ENCODE measurements at places on chromosomes 7 and 10.

- DNase-seq = no peak
Observed at GRCh38 chr10:14705548-14706230, 69.0 kb downstream of the FAM107B start.

GRCh38 chr10:49784681-49785080 is 22.6 kb upstream of the OGDHL start:
- no peak for DNase-seq

GRCh38 chr7:42753811-42754363 is 158.0 kb downstream of the C7orf25 start:
- no peak for DNase-seq

DNA sequence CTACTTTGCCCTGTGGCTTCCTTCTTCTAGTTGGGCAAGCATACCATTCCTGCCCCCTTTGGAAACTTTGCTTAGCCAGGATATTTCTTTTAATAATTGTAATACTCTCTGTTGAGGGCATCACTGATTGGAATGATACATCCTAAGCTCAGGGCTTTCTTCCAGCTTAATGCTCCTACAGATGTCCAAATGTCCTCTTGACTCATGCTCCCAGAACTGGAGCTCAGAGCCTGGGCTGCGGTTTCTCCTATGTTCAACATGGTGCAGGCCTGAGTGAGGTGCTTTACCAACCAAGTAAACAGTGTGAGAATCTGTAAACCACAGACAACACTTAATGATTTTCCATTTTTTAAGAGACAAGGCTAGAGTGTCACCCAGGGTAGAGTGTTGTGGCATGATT is 108.6 kb downstream of the LRRC4 start:
- DNase-seq = no peak

DNA sequence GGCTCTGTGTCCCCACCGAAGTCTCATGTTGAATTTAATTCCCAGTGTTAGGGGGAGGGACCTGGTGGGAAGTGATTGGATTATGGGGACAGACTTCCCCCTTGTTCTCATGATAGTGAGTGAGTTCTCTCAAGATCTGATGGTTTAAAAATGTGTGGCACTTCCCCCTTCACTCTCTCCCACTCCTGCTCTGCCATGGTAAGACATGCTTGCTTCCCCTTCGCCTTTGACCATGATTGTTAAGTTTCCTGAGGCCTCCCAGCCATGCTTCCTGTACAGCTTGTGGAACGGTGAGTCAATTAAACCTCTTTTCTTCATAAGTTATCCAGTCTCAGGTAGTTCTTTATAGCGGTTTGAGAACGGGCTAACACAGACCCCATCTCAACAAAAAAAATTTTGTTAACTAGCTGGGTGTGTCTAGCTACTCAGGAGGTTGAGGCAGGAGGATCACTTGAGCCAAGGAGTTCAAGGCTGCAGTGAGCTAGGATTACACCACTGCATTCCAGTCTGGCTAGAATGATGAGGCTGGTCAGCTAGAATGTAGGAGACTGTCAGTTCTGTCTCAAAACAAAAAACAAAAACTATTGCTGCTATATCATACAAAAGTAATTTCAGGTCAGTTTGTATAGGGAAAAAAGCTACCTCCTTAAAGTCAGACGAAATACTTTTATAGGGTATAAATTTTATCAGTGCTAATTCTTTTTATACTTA is 57.7 kb downstream of the ATAD1 start:
- DNase-seq = no peak

GRCh38 chr10:85262992-85263391 is 934.6 kb downstream of the CCSER2 start:
- no peak for DNase-seq

- no peak for DNase-seq
Observed at GRCh38 chr10:127945948-127946711, 39.2 kb downstream of the PTPRE start.

- no peak for DNase-seq
Observed at GRCh38 chr10:100446130-100446761, 16.6 kb upstream of the WNT8B start.

DNA sequence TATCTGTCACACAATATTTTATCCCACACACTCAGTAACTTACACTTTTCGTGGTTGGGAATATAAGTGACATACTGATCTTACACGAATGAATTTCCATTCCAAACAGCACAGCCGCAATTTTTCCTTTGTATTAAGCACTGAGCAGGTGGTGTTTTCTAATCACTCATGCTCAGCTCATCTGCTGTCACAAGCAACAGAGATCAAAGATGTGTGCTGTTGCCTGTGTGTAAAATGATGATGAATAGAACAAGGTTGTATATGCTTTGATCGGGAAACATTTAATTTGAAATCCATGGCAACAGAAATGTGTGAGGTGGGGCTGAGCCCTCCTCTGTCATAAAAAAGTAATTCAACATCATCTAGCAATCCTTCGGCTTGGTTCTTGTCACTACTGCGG is 927.7 kb upstream of the MBL2 start:
- DNase-seq = no peak

DNA sequence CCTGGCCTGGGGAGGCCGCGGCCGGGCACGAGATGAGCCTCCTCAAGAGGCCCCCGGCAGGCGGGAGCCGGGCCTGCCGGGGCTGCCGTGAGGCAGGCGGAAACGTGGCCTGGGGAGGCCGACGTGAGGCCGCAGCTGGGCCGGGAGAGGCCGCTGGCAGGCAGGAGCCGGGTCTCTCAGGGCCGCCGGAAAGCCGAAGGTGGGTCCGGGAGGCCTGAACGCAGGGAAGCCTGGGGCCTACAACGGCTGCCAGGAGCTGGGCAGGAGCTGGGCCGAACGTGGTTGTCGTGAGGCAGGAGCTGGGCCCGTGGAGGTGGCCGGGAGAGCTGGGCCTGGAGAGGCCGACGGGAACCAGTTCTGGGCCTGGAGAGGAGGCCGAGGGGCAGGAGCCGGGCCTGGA is 171.9 kb downstream of the TPST1 start:
- DNase-seq = no peak

GRCh38 chr10:17213646-17214349 is 12.3 kb upstream of the TRDMT1 start:
- no peak for DNase-seq

- no peak for DNase-seq
Observed at GRCh38 chr10:124586142-124586541, 124.5 kb downstream of the LHPP start.

DNA sequence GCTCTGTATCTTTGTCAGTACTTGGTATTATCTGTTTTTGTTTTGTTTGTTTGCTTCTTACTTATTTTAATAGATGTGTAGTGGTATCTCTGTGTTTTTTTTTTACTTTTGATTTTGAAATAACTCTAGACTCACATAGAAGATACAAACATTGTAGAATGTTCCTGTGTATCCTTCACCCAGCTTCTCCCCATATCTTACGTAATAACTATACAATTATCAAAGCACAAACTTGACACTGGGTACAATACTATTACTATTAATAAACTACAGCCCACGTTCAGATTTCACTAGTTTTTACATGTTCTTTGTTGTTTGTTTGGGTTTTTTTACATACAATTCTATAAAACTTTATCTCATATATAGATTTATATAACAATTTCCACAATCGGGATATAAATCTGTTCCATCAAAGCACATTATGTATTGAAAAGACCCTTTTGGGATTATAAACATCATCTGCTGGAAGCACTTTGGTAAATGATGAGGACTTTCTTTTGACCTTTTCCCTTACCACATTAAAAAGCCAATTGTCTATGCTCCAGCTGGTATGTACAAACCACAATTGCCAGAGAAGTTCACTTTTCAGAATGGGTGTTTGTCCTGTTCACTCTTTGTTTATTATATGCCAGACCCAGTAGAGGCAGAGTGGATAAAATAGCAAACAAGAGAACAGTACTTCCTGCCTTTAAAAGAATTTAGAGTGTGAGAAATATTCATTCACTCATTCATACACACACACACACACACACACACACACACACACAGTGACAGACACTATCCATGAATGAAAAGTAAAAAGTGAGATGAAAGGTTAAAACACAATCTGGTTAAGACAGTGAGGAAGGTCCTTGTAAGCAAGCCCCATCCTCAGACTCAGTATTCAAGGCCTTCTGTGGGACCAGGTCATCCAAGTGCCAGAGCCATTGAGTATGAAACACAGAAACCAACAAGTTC is 113.0 kb downstream of the SGMS1 start:
- no peak for DNase-seq

GRCh38 chr10:13614530-13615332 is 28.0 kb downstream of the PRPF18 start:
- no peak for DNase-seq

DNA sequence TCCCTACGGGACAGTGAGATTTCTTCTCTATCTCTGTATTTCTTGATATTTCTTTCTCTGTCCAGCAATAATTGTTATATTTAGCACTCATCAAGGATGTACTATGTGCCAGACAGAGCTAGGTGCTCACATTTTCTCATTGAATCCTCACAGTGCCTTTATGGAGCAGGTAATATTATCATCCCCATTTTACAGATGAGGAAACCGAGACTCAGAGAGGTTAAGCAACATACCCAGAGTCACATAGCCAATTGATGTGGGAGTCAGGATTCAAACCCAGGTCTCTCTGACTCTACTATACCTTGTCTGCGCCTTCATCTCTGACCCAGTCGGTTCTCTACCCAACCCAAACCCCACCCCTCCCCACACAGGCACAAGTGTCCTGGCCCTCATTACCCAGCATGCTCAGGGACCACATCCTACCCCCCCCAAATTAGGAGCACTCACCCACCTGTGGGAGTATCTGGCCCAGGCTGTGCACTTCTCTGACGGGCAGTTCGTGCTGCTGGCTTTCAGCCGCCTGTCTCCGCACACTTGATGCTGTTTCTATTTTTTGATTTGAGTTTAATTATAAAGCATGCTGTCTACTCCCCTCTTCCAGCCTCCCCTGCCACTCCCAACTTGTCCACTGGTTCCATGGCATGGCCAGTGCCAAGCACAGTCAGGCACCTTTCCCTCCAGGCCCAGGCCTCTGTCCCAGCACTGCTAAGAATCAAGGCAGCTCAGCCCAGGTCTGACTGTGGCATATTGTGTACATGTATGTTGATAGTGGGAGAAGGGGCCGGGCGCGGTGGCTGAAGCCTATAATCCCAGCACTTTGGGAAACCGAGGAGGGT is 9.8 kb upstream of the SAMD8 start:
- no peak for DNase-seq

- no peak for DNase-seq
Observed at GRCh38 chr7:141369422-141369821, 181.8 kb upstream of the AGK start.

DNA sequence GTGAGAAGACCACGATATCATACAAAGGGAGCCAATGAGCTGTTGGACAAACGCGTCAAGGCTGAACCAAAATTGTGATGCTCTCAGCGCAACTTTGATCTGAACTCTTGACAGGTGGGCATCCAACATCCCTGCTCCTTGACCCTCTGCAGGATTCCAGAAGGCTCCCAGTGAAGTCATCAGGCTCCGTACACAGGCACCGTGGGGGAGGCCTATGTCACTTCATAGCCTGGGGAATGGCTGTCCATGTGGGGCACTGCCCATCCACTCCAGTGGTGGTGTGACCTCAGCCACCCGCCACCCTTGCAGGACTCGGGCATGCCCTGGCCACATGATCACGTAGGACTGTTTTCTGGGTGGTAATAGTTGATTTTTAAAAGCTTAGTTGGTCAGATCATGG is 233.8 kb upstream of the GRB10 start:
- no peak for DNase-seq

- DNase-seq = no peak
Observed at GRCh38 chr7:19161671-19162070, 16.4 kb upstream of the FERD3L start.

DNA sequence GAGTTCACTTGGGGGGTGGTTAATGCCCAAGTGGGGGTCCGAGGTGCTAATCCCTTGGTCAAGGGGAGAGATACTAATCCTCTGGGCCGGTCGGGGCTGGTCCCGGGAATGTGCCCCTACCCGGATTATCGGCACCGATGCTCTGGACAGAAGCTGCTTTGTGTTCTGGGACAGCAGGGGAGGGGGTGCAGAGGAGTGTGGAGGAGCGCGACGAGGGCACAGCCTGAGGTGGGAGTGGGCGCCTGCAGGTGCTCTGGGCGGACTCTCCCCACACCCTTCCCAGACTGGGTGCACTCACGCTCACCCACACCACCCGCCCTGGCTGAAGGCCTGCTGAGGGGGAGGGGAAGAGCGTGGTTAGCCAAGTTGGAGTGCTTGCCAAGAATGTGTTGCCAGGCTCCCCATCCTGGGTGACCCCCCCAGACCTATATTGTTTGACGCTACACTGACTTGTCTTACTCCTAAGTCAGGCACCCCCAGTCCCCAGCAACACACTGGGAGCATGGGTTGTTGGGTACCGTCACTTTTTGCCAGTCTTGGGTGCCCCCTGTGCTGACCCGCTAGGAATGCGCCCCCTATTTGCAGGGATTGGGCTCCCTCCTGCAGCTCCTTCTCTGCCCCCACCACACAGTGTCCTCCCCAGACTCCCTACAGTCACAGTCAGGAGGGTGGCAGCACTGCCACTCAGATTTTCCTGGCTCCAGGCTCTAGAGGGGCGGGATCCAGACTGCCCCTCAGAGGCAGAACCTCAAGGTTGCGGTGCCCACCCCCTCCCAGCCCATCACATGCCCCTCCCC is 1.2 kb downstream of the SLC4A2 start:
- DNase-seq = no peak

DNA sequence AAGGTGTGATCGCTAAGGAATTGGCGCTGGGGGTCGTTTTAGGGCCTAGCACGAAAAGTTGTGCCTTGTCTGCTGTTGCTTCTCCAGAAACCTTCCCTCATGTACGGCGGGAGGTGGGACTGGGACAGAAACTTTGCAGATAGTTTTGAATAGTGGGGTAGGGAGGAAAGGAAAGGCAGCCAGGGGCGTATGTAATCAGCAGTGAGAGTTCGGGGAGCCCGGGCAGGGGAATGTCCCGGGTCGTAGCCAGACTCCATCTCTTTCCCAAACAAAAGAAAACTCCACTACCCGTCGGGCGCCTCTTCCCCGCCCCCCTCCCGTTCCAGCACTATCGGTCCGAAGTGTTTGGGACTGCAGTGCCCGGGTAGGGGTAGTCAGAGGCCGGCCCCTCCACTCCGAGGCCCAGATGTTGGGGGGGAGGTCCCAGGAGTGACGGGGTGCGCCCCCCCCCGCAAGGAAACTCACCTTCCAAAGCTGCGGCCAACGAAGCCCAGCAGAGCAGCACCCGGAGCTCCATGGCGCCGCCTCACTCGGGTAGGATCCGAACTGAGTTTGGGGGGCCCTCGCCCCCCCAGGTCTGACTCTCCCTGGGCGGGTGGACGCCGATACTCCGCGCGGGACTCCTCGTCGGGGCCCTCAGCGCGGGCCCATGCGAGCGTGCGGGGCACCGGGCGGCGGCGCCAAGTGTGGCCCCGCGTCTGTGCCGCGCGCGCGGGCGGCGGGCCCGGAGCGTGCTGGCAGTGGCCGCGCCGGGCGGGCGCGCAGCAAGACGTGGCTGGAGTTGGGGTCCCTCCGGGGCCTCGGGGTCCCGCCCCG is 601 bp downstream of the EPHB4 start:
- DNase-seq = no peak

GRCh38 chr7:1744296-1745017 is 74.4 kb downstream of the ELFN1 start:
- no peak for DNase-seq
